AG09309 (cell line): ENCODE measurements at places on chromosomes 4 and X.
A peak's percentile ranks its signal among the peaks of the same experiment; 100 is the strongest.

GRCh38 chr4:39330353-39330752, 35.8 kb downstream of the RFC1 start:
- DNase-seq, result no peak

DNA sequence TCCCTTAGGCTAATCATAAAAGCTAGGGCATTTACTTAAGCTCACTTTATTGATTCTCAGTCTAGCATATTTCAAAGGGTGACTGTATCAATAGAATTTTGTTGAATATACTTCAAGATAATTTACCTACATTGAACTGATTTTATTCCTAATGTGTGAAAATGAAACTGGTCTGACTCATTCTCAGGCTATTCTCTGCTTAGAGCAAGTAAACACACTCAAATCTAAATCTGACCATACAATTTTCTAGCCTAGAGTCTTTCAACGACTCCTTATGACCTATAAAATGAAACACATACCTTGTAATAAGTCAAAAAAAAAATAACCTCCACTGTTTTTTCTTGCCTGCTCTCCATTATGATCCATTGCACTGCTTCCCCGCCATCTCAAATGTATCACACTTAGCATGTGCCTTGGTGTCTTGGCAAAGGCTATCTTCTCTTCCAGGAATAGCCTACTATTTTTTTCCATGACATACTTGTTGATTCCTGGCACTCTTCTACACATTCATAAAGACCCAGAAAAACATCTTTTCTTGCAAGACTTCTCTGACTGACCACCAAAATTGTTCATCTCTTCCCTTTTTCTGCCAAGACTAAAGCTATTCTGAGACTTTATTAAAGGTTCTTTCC, 965.1 kb upstream of the HS3ST1 start:
- DNase-seq, result no peak

DNA sequence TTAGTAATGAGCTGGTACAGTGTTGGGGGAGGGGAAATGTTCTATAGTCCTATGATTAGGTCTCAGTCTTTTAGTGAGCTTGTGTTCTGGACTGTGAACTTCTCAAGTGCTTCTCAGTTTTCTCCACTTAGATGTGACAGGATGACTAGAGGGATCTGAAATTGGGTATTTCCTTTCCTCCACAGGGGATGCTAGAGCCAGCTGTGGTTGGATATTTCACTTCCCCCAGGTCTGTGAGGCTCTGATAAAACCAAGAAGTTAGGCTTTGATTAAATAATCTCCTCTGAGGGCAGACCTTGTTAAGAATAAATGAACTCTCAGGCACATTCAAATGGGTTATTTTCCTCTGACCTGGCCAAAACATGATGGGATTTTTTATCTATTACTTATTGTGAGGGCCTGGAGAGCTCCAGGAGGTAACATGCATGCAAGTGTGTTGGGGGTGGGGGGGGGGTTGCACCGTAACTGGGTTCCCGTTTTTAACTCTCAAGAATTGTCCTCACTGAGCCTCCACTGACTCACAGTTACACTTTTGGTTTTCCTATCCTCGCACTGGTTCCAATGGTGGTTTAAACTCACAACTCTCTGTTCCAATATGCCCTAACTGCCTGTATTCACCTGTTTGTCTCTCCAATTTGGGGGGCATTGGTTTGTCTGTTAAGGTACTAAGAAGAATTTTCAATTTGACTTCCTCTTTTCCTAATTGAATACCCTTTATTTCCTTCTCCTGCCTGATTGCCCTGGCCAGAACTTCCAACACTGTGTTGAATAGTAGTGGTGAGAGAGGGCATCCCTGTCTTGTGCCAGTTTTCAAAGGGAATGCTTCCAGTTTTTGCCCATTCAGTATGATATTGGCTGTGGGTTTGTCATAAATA, 28.1 kb upstream of the GLRA3 start:
- no peak for DNase-seq

DNA sequence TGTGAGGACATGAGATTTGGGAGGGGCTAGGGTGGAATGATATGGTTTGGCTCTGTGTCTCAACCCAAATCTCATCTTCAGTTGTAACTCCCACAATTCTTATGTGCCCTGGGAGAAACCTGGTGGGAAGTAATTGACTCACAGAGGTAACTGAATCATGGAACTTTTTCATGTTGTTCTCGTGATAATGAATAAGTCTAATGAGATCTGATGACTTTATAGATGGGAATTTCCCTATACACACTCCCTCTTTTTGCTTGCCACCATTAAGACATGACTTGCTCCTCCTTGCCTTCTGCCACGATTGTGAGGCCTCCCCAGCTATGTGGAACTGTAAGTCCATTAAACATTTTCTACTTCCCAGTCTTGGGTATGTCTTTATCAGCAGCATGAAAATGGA, 253.2 kb upstream of the GK2 start:
- DNase-seq, result no peak

DNA sequence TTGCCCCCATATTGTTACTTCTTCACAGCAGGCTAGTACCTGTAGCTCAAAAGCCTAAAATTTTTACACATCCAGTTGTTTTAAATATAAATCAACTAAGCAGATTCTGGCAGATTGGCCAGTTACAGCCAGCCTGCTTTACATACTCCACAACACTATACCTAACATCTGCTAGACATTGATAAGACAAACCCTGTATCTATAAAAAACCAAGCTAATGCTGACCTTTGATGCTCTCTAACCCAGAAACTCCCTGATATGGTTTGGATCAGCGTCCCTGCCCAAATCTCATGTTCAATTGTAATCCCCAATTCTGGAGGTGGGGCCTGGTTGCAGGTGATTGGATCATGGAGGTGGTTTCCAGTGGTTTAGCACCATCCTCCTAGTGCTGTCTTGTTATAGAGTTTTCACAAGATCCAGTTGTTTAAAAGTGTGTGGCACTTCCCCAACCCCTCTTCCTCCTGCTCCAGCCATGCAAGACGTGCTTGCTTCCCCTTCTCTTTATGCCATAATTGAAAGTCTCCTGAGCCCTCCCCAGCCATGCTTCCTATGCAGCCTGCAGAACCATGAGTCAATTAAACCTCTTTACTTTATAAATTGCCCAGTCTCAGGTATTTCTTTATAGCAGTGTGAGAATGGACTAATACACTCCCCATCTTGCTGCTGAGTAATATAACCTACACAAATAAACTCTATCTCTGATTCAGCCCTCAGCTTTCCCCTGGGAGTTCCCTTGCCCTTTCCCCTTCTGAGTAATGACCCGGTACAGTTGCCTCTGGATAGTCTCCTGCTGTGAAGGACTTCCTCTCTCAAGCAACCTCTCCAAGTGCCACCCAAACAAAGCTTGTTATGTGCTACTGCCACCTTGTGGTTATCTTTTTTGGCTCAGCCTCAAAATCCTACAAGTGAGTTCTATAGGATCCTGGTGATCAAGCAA, 39.6 kb downstream of the ZCCHC13 start:
- peak; percentile 87 for DNase-seq

DNA sequence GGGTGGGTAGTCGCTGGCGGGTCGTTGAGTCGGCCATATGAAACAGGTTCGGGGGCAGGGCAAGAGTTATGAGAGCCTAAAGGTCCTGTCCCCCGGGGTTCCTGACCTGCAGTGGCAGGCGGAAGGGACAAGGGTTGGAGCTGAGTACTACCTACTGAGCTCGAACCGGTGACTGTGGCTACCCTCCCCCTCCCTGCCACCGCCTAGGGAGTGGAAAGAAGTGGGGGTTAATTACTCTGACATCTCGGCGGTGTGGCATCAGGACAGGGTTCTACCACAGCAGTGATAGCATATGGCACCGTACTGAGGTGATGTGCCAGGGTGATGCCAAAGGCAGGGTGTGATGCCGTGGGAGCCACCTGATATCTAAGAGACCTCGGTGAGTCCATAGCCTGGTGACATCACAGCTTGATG, 307 bp downstream of the ATG4A start:
- no peak for DNase-seq

- DNase-seq, result no peak
Observed at GRCh38 chr4:38958453-38959190, 73.6 kb downstream of the TMEM156 start.
